Right lung (tissue), 10 donors: ENCODE measurements at places on chromosomes 1 and 21. TPM values are rescaled to one million over a fixed set of nuclear protein-coding genes. Genes with fewer than 3 reads are reported as not detected.

Gene OR10J1
- 0.03 TPM for polyA plus RNA-seq

GRCh38 chr1:18643154-18644012 is 12.7 kb downstream of the PAX7 start:
- DNase-seq = no peak

- DNase-seq = no peak
These were observed 24.0 kb downstream of the C1QB start for GRCh38 chr1:22676916-22677583.

DNA sequence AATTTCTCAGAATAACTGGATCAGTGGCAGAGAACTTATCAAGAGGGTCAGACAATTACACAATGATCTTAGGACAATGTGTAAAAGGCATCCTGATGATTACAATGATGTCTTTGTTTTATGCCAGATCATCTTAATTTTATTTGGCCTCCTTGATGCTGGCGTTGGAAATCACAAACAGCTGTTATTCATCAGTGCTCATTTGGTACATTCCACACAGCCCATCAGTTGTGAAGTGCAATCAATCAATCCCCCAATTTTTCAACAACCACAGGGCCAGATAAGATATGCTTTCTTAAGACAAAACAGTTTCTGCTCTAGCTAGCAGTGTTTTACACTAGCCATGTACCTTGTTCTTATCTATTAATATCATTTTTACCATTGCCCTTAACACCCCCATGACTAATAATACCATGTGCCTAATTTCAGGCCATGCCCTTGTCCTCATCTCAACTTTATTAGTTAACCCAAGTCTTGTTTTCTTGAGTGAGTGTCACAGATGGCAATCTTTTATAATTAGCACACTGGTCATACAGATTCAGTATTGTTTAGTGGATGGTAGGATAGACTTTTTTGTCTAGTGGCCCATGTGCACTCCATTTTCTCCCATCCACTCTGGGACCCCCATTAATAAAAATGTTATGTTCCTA is 40.8 kb upstream of the COL24A1 start:
- peak; percentile 80 for DNase-seq

DNA sequence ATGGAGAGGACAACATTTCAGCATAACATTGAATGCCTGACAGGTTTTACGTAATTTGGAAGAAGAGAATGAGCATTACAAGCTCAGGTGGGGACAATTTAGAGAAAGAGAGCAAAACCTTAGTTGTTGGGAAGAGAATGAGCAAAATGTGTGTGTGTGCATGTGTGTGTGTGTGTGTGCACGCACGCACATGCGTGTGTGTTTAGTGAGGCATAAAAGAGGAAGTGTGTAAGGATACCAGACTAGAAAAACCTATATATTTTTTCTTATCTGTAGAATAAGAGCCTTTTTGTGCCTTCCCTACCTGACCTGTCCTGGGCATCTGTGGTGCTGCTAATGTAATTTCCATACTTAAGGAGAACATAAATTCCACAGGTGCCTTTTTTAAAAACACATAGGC is 99.0 kb upstream of the PLXNA2 start:
- DNase-seq = no peak

DNA sequence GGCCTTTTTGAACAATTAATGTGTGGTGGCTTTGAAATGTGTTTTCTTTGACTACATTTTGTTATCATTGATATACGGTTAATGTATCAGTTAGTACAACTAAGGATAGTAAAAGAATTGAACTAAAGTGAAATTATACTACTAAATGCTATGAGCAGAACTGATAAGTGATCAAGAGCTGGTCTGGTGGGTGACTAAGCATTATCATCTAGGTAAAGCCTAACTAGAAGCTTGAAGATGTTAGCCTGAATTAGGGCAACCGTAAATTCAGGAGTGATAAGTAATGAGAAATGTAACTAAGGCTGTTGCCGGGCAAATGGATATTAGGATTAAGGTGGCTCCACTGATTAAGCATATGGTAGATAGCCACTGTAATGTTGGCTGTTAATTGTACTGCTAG is 16.0 kb upstream of the GCLM start:
- DNase-seq = no peak

Gene SLC16A4
- polyA plus RNA-seq = 6.7 TPM

Gene SPATA46
- polyA plus RNA-seq = 0.74 TPM
